LNCaP clone FGC (cell line): ENCODE measurements at places on chromosomes 1 and 21.

DNA sequence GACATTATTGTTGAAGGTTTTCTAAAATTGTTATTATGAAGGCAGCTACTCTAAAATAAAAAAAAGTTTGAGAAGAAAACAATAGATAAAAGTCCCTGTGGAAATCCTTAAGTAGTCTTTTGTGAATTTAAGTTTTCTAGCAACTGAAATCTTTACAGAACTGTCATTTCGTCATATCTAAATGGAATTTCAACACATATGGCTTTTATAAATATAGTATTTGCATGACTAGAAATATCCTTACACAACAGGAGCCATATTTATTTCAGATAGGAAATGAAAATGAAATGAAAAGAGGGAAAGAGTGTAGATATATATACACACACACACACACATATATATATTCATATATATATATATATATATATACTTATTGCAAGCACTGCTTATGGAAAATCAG, 204.7 kb upstream of the RGS18 start:
- DNase-seq: no peak

DNA sequence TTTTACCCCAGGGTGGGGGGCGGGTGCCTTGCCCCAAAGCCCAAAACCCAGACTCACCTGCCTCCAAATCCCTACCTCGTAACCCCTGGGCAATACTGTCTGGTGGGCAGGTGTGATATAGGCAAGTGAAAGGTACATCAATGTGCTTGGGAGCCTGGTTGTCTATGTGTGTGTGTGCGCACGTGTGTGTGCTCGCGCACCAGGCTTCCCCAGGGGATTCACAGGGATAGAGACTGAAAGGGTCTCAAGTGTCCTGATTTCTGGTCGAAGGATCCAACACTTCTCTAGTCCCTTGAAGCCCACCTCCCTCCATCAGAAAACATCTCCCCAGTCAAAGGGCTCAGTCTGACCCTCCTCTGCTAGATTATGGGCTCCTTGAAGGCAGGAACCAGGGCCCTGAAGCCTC, 28.9 kb upstream of the EPB41 start:
- no peak for DNase-seq

DNA sequence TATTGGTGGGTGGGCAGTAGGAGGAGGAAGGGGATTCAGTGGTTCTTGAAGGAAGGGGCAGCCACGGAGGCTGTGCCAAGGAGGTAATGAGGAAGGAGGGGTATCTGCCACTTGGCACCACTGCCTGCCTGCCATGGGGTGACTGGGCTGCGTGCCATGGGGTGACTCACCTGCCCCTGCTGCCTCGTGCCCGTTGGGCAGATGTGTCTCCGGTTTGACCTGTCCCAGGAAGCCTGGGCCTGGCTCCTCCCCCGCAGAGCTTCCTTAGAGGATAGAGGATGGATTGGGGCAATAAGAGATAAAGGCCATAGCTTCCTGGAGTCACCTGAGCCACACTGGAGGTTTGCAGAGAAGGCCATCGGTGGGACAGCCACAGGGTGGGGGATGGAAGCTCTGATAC, 1.7 kb downstream of the PADI3 start:
- no peak for DNase-seq

DNA sequence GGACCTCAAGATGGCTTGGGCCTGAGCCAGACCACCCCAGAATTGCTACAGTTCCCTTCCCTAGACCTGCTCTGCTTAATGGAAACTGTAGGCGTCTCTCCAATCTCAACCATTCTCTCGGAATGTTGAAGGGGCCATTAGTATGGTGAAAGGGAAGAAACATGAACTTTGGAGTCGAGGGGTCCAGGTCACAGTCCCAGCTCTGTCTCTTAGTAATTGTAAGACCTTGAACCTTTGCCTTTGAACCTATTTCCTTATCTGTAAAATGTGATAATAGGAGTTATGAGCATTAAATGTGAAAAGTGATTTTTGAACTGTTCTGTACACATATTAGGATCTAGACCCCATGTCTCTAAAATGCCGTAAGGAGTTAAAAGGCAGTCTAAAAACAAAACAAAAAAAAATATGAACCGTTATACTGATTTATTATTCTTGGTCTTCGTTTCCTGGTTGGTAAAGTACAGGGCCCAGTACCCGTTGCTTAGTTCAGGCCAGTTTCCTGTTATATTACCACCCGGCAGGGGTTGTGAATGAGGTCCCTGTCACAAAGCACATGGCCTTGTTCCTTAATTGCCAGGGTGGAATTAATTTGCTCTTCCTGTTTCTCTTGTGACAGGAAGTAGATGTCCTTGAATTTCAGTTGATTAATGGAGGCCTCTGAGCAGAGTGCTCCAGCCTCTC, 42.3 kb downstream of the TCEANC2 start:
- DNase-seq: no peak

GRCh38 chr1:246107516-246108277, 399.4 kb downstream of the SMYD3 start:
- DNase-seq: no peak

DNA sequence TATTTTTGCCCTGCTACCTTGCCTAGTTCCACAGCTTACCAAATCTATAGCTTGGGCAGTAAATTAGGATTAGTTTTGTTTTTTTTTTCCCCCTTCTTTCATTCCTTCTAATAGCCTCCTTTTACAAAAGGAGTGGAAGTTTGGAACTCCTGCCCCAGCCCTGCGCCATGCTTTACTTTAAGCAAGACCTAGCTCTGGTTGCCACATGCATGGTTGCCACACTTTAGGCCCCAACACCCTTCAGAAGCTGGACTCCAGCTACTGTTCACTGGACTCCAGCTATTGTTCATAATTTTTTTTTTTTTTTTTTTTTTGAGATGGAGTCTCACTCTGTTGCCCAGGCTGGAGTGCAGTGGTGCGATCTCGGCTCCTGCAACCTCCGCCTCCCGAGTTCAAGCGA, 115.8 kb downstream of the NR5A2 start:
- no peak for DNase-seq

DNA sequence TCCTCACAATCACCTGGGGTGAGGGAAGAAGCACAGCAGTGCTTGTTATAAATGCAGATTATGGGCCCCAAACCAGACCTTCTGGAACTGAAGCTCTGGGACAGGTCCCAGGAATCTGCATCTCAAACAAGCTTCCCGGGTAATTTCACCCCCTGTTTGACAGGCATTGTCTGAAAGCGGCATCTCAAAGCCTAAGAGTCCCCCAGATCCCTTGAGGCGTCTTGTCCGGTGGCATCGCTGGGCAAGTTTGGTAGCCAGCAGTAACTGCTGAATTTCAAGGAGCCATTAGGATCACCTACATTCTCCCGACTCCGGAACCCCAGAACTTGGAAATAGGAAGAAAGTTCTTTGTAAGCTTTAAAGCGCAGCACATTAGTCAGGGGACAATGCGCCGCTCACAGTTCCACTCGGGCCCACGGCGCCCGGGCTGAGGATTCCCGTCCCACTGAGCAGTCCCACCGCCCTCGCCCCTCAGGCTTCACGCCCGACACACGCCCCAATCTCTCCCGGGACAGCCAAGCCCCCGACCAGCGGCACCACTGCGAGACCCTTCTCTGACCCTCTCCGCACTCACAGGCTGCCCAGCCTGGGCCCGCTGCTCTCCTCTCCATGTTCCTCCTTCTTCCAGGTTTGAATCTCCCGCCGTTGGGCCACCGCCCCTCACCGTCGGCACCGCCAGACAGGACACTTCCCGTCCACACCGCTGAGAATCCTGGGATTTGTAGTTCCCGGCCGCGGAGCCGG, at the start of gene IQGAP3:
IQGAP3 (minus strand) TSS at position 647 of the 744 bp plus-strand sequence; CDS start at position 611, 36 bp downstream.
- peak; percentile 50 for DNase-seq

DNA sequence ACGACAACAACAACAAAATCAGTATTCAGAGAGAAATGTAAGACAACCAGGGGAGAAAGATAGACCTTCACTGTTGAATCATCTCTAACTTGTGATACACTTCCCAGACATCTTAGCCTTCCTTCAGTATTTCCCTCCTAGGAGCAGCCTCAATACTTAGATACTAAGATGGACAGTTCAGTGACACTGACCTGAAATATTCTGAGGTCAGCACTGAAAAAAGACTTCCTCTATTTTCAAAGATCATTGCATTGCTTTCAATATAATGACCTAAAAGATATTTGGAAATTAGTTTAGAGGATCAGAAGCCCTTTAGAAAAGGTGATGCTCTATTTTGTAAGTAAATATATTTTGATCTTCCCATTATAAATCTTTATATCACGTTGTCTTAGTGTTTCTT, 101.0 kb downstream of the MRPL39 start:
- no peak for DNase-seq

DNA sequence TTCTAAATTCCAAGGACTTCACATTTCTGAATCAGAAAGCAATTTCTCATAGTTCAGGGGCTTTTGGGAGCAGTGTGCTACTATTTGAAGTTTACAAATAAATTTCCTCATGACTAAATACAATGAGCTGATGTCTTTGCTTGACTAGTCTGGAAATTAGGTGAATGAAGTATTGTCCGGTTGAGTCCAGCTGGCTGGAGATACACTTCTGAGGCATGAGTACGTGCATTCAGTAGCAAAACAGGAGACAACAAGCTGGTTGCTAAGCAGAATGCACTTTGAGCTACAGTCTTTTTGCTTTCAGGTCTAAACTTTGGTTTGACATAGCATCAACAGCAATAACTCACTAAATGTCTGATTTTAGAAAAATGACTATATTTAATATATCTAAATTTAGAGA, 27.1 kb downstream of the ZNHIT6 start:
- DNase-seq: no peak

DNA sequence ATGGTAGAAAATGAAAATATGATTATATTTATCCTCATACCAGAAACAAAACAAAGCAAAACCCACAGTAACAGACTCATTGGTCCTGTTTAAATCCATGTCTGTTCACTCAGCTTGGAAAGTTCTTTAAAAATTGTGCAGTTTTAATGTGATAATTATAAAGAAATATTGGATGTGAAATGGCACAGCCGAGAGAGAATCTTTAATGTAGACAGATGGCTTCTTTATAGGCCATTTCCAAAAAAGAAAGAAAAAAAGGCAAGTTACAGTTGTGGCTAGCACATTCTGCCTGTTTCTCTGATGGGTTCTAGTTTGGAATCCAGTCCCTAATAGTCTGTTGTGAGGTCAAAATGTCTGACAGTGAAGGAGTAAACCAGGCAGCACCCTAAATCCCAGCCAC, 62.0 kb downstream of the SH3BGR start:
- DNase-seq: no peak

GRCh38 chr21:43810505-43811261, 21.3 kb downstream of the RRP1 start:
- DNase-seq: peak; percentile 62

DNA sequence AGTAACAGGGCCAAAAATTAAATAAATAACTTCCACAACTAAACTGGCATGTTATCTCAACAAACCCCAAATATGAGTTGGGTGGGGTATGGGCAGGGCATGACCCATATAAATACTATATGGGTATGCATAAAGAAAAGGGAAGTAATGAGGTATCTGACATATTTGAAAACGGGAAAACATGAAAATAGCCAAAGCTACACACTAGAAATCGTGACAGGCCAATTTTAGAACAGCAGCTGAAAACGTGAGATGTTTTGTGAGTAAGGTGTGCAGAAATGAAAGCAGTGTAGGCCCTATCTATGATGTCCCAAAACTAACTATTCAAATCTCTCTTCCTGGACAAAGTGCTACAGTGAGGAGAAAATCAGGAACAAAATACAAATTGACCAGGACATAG, 537.9 kb upstream of the NR5A2 start:
- no peak for DNase-seq

GRCh38 chr1:198228925-198229324, 72.1 kb downstream of the NEK7 start:
- no peak for DNase-seq

GRCh38 chr1:211113566-211113965, 20.4 kb downstream of the KCNH1 start:
- DNase-seq: no peak

- no peak for DNase-seq
Measured at GRCh38 chr1:5959087-5959486, 33.1 kb downstream of the NPHP4 start.

- DNase-seq: no peak
Measured at GRCh38 chr1:167209044-167209443, 11.6 kb upstream of the POU2F1 start.

DNA sequence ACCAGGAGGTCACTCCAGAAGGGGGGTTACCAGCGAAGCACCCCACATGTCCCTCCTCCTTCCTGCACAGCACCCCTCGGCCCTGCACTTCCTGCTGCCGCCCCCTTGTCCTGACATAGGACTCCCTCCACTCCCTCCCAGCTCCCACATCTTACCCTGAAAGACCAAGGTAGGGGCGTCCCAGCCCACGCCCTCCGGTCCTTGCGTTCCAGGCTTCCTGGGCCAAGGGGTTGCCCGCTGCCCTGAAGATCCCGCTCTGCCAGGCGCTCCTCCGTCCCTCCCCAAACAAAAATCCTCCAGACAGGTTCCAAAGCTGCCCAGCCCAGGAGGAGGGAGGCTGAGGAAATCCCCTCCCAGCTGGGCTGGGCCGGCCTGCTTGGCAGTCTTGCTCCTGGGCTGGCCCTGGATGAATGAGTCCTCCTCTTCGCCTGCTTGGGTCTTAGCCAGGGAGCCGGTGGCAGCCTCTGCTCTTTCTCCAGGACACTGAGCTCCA, at the start of gene RHBDL2:
RHBDL2 (minus strand) TSS at position 304 of the 493 bp plus-strand sequence. CDS start 22,618 bp downstream, outside the sequence.
- peak; percentile 78 for DNase-seq

- no peak for DNase-seq
Measured at GRCh38 chr1:227542153-227543120, 20.9 kb upstream of the ZNF678 start.

DNA sequence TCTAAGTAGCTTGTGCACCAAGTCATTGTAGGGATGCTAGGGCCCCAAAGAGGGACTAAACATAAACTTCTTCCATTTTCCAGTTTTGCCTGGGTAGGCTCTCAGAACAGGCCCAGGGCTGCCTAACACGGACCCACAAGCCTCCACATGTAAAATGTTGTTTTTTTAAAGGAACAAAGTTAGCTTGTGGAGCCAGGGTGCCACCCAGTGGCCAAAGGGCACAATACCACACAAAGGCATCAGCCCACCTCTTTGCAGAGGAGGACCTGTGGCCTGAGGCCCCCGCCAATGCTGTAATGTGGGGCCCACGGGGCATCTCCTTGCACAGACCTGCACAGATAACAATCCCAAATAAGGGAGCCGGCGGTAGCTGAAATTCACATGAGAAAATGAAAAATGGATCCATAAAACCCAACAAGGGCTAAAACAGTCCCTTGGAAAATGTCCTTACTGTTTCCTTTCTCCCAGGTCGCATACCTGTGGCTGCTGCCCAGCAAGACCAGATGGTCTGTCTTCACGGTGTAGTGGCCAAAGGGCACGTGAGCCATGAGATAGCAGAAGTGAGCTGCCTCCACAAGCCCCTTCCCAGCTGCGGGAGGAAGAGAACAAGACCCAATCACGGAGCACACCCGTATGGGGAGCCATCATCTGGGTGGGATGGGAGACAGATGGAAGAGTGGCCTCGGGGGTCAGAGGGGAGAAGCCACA, 23.8 kb downstream of the SEC16B start:
- DNase-seq: no peak

- DNase-seq: no peak
Measured at GRCh38 chr1:30028283-30028682, 695.1 kb downstream of the MATN1 start.

DNA sequence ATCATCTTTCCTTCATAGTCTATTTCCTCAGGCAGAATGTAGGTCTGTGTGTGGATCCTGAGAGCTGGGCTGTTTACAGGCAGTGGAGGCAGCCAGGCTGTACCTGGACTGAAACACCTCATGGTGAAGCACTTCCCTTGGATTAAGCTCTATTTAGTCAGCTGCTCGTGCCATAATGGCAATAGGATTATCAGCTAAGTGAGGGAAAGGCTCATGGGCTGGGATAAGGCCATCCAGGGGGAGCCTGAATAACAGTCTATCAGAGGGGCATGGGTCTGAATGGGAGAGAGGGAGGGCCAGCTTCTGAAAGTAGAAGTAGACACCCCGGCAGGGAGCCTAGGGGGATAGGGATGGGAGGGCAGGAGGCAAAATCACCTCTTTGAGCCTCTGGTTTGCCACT, 8.3 kb downstream of the RNASEL start:
- DNase-seq: no peak
